ENCODE measurements at places on chromosomes 16 and 17.

- DNase-seq: no peak
Observed at GRCh38 chr17:76437467-76438402, 15.2 kb downstream of the UBE2O start.

- DNase-seq: no peak
Observed at GRCh38 chr16:51816929-51817328, 665.9 kb upstream of the SALL1 start.

DNA sequence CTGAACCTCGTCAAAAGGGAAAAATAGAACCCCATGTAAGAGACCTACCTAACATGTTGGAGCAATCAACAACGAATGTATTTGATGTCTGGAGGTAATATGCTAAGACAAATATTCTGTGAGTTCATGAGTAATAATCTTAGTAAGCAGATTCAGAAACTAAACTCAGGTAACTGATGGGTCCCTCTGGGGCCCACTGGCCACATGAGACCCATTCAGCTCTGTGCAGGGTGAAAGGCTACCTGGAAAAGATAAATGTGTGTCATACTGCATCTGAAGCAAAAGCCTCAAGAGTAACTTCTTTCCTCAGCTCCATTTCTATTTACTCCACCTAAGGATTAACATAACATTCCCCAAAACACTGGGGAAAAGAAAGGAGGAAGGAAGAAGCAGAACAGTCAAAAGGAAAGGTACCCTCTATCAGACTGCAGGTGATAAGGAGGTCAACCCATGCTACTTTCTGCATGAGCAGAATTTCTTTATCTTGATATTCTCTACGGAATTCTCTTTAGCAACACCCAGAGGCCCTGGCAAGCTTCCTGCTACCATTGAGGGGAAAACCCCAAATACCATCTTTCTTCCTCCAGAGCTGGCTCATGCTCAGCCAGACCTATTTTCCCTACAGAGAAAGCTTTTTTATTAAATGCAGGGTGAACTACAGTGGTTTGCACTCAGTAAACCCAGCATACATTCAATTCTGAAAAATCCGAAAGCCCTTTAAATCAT is 37.7 kb upstream of the ABCA6 start:
- DNase-seq: no peak

DNA sequence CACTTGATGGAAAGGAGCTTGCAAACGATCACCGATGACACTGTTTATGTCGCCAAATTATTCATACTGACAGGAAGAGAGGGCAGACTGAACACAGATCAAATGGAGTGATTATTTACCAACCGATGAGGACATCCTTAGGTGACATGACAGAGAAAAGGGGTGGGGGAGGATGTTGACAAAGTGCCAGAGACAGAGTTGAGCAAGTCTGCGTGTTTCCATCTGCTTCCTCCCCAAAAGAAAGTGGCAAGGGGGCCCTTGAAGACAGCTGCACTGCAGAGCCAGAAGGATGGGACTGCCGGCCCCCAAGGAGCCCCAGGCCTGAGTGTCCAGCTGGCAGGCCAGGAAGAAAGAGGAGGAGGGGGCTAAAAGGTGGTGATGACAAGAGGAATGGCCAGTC is 191.0 kb upstream of the RPL38 start:
- DNase-seq: peak; percentile 43

DNA sequence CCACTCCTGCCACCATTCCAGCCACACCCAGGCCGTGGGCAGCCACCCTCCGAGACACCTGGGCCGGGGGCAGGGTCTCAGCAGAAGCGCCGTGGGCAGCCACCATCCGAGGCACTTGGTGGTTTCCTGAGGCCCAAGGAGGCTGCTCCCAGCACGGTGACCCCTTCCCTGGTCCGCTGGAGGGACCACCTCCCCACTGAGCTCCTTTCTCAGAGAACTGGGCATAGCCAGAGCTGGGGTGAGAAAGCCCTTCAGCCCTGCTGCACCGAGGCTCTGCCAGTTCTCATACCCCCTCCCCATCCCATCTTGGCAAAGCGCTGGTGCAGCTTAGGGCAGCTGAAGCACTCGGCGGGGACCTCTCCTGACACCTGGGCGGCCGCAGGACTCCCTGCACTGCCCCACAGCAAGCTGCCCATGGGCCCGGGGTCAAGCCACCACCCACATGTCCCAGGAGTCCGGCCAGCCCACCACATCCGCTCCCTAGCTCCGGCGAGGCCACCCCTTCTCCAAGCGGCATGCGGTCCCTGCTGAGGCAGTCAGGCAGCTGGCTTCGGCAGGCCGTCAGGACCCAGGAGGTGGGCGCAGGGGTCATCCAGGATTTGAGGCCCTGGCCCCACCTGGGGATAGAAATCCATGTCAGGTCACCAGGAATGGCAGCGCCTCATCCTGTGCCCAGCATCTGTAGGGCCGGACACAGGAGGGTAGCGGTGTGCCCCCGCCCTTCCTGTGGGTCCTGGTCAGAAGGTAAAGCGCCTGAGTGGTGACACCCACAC is 1.3 kb upstream of the CYBA start:
- no peak for DNase-seq

DNA sequence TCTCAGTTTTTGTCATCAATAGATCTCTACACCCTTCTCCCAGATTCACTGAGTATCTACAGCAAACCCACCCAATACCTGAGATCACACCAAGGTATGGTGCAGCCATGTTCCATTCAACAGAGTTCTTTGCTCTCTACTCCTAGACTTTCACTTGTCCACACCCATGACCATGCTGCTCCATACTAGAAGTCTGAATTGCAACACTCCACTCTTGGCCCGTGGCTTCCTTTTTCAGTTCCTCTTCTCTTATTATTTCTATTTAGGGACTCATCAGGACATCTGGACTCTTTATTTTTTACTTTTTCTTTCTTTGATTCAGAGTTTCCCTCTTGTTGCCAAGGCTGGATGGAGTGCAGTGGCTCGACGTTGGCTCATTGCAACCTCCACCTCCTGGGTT is 37.1 kb downstream of the YWHAE start:
- DNase-seq: peak; percentile 20

GRCh38 chr17:14499976-14500375 is 199.1 kb downstream of the HS3ST3B1 start:
- DNase-seq: no peak

- DNase-seq: peak; percentile 99
Observed at GRCh38 chr17:56833809-56834379, at the start of the genes C17orf67 and DGKE. Gene C17orf67 (minus strand): TSS chr17:56833920. CDS start chr17:56815810, 18,110 bp downstream. Gene DGKE (plus strand): TSS chr17:56834151. CDS start chr17:56834796, 645 bp downstream.

- no peak for DNase-seq
Observed at GRCh38 chr16:2471016-2471652, at the start of gene NTN3. Gene NTN3 (plus strand): TSS chr16:2471297. CDS start chr16:2471702, 405 bp downstream.

DNA sequence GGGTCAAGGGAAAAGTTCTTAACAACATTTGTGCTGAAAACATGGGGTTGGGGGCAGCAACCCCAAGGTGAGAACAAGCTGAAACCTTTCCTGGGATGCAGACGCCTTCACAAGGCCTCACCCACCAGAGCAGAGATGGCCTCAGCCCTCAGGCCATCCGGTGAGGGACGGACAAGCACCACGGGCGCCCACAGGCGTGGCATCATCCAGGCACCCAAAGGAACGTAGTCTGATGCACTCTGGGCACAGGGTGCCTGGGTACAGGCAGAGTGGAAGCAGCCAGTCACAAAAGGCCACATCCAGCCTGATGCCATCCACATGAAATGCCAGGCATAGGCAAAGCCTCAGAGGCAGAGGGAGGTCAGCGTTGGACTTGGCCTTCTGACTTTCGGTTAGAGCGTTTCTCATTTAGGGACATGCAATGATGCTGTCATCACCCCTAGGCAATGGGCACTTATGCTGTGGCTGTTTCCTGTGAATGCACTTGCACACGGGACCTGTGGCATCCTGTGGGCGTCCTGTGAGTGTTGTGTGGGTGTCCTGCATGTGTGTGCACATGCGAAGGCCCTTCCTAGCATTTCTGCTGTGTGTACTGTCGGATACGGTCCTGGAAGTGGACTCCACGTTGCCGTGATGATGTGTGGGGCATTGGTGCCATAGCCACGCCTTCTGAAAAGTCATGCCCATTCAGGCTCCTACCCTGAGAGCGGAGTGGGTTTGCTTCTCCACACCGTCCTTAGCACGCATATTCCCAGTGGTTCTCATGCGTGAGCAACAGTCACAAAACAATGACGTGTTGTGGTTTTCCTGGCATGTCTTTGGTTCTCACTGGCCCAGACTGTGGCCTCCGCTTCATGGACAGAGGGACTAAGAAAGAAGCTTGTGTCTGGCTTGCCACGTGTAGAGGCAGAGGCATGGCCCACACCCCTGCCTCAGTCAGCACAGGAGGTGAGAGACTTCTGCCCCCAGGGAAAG is 52.7 kb upstream of the ZNF469 start:
- DNase-seq: no peak

DNA sequence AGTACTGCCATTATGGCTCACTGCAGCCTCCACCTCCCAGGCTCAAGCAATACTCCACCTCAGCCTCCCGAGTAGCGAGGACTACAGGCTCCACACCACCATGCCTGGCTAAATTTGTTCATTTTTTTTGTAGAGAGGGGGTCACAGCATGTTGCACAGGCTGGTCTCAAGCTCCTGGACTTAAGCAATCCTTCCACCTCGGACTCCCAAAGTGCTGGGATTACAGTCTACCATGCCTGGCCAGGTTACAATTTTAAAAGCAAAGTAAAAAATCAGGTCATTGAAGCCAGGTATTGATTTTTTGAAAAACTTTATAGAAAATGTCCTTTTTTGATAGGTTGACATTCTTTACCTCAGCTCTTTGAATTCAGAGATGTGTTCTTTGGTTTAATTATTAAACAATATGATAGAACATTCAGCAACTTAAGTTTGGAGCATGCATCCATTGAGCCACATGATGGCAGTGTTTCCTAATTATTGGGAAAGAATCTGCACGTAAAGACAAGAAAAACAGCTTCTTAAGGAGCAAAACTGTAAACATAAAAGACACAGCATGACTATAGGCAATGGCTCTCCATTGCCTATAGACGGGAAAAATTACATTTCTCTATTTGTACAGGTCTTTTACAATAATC is 1.7 kb upstream of the SLC16A11 start:
- peak; percentile 62 for DNase-seq
